CD8-positive, alpha-beta T cell (primary cell): ENCODE measurements at places on chromosomes 1 and 21.

DNA sequence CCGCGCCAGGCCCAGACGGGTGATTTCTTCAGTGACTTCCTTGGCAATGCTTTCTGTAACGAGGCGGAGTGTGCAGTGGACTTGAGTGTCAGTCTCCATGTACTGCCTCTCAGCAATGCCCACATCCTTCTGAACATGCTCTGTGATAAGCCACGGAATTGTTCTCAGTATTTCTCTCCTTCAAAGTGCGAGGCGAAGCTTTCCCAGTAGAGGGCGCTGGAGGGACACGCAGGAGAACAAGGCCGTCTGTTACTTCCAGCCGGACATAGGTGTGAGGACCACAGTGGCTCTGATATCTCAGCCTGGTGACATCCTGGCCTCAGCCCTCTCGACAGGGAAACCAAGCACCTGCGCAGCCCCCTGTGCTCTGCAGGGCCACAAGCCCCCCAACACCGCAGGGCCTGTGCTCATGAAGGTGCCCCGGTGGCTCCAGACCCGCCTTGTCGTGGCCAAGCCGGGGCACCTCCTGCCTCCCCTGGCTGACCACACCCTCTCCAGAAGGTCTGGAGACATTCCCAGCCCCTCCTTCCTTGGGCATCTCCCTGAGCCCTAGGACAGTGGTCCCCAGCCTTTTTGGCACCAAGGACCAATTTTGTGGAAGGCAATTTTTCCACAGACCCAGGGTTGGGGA lies 46.1 kb upstream of the BACE2 start:
- peak; percentile 16 for DNase-seq

DNA sequence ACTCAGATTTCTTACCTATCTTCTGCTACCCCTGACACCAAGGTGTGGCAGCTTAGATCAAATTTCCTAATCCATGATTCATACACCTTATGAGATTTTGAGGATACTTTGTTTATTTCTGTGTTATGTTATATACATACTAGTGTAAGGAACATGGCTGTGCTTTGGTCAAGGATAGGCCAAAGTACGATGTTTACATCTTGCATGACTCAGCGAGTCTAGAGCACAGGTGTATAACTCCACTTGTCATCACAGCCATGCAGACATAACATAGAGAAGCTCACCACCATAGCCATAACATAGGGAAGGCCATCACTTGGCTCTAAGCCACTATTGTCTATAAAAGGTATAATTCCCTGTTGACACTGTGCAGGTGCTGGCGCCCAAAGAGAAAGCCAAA lies 61.2 kb downstream of the GBP6 start:
- no peak for DNase-seq

DNA sequence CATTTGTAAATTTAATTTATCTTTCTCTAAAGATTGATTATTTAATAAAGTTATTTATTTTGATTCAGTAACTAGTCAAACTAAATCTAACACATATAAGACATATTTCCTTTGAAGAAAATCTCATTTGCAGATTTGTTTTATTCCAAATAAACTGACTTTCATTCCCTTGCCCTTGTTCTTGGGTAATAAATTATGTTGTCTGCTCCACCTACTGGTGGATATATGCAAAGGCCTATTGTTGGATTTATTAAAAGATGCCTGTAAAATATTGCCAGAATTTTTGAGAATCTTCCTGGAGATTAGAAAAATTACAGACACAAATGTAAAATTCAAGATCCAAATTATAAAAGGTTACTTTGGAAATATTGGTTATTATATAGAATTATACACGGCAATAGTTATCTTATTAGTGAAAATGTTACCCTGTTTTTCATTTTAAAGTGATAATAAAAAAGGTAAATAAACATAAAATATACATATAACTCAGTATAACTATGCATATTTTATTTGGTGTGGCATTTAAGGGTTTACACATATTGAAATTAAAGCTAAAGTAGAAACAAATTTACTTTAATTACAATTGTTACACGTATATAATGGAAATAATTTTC lies 116.1 kb downstream of the SPATA17 start:
- no peak for DNase-seq

DNA sequence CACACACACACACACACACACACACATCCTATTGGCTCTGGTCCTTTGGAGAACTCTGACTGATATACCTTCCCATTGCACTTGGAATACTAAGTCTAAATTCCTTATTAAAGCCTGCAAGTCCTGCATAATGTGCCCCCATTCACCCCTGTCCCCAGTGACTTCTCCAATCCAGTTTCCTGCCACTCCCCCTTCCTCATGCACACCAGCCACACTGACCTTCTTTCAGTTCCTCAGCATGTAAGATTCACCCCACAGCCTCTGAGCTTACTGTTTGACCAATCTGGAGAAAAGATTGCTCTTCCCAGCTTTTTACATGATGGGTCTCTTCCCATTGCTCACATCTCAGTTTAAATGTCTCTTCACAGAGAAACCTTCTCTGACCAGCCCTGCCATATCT lies 146.6 kb downstream of the TBX15 start:
- DNase-seq: no peak

- no peak for DNase-seq
Measured at GRCh38 chr1:163544441-163544840, 222.7 kb downstream of the NUF2 start.

GRCh38 chr1:159184201-159184600 lies 12.8 kb downstream of the CADM3 start:
- DNase-seq: no peak

- DNase-seq: no peak
Measured at GRCh38 chr1:6967431-6968111, 182.3 kb downstream of the CAMTA1 start.

DNA sequence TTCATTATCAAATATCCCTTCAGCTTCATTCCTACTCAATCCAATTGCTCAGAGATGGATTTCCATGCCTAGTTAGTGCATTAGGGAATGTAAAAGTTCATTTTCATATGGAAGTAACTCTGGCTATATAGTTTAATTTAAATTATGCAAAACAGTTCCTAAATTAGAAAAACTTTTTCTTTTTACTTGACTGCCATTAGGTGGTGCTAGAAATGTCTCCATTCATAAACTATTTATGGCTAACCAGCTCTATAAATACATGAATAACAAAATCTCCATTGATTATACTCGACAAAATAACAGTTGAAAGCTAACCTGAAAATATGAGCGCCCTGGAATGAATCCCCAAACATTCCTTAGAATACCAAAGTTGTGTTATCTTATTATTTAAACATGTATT lies 311.4 kb downstream of the USH2A start:
- DNase-seq: no peak

- DNase-seq: no peak
Measured at GRCh38 chr21:44010429-44010828, 1.7 kb upstream of the TRAPPC10 start.

DNA sequence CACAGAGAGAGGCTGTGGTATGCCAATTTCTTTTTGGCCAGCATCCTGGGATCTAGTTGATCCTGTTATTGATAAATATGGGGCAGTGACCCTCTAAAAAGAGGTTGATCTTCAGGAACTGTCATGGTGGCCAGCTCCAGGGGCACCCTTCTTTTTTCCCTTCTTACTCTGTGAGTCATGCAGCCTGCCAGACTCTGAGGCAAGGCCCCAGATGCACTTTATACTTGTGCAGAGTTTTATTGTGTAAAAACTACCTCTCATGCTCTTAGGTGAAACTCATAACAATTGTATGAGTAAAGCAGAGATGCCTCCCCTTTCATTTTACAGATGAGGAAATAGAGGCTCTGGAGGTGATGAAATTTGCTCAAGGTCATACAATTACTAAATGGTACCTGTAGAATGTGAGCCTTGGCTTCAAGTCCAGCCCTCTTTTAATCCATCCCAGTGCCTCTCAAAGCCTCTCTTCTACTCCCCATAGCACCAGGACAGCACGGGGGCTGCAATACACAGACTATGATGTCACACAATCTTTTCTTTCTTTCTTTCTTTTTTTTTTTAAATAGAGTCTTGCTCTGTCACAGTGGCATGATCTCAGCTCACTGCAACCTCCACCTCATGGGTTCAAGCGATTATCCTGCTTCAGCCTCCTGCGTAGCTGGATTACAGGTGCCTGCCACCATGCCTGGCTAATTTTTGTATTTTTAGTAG lies 387.8 kb downstream of the KCNH1 start:
- DNase-seq: no peak

DNA sequence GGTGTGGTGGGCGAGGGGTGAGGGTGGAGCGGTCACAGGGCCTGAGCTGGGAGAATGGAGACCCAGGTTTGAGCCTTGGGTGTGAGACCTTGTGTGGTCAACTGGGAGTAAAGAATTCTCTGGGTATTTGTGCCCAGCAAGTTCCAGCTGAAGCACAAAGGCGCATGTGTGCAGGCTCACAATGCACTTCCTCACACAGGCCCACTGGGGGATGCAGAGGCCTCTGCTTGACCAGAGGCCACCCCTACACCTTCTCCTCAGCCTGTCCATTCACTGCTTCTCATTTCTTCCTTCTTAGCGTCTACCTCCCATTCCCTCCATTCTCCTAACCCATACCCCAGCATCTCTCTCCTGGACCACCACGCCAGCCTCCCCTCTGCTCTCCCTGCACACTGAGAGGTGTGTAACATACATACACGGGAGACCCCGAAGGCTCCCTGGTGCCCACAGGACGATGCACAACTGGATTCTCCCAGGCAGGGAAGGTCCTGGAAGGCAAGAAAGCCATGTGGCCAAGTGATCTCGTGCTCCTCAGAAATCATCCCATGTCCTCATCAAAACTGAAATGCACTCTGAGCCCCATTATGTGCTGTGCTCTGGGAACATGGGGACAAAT lies 12.3 kb upstream of the TTC39A start:
- DNase-seq: no peak

DNA sequence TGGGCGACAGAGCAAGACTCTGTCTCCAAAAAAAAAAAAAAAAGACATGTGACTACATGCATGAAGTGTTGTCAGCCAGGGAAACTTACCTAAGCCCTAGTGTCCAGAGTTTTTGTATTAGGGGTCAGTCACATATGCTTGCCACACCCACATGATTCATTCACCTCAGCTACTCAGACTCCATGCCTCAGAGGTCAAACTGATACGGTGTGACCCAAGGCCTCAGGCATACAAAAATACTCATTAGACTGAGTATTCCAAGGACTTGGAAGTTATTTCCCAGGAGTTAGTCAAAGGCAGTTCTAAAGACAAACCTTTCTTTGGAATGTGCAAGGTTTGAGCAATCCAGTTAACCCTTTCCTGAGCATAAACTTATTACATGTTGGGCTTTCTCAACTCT lies 6.3 kb upstream of the TRIM33 start:
- no peak for DNase-seq

- no peak for DNase-seq
Measured at GRCh38 chr1:179876300-179876715, 1.3 kb downstream of the TOR1AIP2 start.
